ENCODE measurements at places on chromosomes 2 and 18.
A peak's percentile ranks its signal among the peaks of the same experiment; 100 is the strongest.

DNA sequence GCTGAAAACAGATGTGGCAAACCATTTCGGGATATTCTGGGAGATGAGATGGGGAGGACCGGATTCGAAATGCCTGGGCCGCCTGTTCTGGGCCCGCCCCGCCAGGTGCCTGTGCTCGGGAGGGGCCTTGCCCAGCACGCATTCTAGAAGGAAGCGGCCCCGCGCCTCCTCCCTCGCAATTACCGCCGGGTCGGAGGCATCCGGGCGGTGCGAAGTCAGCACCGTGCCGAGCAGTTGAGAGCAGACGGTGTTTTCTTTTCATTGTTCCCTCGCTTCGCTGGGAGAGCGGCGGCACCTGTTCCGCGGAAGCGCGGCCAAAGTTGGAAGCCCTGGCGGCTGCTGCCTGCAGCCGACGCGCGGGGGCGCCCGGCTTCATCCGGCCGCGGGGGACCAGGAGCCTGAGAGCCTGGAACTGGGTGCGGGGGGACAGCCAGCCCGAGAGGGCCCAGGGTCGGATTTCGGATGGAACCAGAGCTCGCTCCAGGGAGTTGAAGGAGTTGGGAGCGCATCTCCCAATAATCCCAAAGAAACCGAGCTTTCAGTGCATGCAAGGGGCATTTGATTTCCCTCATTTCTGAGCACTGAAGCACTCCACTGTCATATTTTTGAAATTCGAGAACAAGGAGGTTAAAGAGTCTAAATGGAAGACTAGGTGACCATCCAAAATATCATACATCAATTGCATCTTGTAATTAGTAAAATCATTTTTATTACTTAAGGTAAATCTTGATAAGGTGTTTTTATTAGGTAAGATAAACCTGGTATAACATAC is 241.8 kb upstream of the RAB12 start:
- peak; percentile 17 for DNase-seq

GRCh38 chr2:47662552-47662951 is 120.4 kb upstream of the MSH6 start:
- no peak for DNase-seq

DNA sequence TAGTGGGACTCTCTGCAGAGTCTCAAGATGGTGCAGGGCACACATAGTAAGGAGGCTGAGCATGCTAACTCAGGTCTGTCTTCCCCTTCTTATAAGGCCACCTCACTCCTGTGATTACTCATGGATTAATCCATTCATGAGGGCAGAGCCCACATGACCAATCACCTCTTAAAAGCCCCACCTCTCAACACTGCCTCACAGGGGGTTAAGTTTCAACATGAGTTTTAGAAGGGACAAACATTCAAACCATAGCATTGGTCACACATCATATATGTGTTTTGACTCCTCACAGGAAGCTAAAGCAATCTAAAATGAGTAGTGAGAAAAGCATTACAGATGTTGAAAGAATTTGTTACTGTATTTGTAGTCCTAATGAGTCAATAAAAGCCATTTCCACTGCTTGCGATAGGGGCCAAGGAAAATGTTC is 57.5 kb downstream of the DTNA start:
- DNase-seq: no peak

- DNase-seq: no peak
Measured at GRCh38 chr2:25499157-25499556, 157.4 kb upstream of the DNMT3A start.

DNA sequence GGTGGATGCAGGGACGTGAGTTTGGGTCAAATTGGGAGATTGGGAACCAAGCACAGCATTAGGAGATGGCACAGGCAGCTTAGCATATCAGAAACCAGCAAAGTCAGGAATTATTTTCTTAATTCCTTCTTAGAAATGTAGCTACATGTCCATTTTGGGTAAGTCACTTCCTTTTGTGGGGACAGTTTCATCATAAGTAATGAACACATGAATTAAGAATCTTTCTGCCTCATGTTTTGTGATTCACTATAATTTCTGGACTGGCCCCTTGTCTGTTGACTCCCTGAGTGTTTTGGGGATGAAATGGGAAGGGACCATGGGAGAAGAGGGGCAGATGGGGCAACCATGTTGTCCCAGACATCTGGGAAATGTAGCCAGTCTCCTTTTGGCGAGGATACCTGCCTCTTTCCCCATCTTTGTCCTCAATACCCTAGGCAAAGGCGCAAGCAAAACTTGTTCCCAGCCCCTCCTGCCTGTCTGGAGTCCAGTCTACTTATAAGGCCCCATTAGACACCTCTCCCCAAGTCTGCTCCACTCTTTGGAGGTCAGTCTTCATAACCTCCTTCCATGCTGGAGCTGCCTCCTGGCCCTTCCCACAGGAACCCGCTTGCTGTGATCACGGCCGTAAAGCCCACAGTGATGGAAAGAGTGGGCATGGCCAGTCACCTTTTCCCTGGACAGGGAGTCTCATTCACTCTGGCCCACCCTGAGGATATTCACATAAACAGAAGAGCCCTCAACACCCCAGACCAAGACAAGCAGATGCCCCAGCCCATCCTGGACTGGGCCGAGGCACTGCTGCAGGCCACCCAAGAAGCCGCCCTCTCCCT is 25.7 kb downstream of the MTHFD2 start:
- DNase-seq: no peak

DNA sequence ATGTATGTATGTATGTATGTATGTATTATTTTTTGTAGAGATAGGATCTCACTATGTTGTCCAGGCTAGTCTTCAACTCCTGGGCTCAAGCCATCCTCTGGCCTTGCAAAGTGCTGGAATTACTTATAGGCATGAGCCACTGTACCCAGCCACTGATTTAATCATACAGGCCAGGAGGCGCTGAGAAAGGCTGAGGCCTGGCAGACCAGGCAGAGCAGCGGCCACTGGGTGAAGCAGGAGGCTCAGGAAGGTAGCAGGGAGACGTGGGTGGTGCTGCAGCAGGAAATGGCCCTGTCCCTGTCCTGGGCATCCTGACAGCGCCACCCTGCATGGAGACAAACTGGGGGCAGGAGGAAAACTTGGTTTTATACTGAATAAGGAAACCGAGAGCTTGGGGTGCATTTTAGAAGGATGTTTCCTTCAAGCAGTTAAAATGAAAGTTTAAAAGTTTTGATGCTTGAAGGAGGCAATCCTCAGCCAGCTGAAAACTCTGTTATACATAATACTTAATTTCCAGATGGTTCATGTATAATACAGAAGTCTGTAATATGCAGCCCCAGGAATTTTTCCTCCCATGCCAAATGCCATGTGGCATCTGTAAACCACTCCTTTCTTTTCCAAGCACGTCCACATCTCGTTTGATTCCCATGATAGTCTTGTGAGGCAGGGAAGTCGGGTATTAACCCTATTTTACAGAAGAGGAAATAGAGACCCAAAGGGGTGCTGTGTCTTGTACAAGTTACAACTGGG is 182.4 kb downstream of the CELF4 start:
- DNase-seq: no peak

DNA sequence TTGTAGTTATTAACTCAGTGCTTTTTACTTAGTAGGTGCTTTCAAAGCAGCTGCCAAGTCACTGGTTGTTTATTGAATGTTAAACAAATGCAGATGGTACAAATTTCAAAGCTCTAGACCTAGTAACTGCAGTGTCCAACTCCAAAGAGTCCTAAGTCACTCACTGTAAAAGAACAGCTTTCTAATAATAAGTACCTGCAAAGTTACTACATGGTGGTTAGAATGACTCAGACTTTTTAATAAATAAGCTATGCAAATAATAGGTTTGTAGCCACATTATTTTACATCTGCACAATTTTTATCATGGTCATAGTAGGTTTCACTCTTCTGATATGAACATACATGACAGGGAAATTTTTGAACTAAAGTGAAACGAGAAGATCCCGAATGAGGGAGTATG is 1620.4 kb upstream of the CELF4 start:
- DNase-seq: no peak

DNA sequence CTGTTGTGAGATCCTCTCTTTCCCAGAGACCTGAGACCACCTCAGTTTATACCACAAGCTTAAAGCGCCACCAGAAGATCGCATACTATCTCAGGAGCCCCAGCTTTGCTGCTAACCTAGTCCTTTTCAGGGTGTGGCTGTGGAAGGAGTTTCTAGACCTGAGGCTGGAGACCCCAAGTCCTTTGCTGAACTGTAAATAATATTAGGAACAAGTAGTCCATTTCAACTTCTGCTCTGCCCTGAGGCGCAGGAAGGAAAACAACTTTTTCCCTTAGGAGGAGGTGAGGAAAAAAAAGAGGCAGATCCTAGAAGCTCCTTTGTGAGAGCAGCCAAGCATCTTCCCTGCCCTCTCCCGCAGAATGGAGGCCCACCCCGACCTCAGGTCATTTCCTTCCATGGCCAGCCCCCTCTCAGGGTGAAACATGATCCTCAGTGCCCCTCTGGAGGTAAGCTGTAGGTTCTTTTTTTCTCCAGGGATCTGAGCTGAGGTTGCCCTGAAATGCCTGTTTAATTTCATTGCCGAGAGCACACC is 122.8 kb upstream of the LGALSL start:
- DNase-seq: no peak

DNA sequence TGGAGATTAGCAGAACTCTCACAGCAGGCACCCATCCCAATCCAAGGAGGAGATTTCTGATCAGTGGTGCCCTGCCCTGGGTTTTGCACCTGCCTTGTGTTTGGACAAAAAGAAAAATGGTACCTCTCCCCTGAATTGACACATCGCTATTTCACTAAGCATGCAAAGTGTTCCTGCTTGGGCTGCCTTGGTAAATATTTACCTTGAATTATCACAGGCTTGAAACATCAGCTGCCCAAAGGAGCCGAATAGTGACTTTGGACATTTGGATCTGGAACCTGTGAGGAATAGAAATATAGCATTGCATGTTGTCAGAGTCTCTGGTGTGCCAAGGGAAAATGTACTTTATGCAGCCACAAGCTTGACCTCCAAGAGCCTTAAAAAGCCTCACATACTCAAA is 926.4 kb upstream of the FANCL start:
- no peak for DNase-seq

DNA sequence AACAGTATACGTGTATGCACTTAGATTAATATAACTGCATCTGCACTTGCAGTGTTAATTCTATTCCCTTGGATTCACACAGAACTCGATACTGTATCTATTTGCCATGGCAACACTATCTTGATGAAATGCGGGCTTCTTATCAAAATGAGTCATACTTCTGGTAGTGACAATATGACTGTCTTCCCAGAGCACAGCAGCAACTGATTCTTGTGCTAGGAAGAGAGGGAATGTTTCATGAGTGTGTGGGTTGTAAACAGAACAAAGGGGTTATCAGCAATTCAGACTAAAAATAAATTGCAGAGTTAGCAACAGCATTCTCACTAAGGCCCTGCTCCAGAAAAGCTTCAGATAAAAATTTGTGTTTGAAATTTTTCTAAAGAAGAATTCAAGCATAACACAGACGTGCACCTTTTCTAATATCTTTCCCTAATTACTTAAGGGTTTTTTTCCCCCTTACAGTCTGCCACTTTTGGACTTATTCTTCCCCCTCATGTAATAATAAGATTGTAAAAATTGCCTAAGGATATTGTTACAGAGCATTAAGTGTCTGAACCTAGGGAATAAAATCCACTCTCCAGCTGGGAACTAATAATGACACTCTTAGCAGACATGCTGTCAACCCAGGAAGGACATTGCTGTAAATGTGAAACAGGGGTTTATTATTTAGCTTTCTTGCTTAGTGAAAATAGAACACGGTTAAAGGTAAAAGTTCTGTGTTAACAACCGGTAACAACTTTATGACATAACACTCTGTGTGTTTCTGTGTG is 99.9 kb upstream of the SLC38A11 start:
- DNase-seq: no peak

DNA sequence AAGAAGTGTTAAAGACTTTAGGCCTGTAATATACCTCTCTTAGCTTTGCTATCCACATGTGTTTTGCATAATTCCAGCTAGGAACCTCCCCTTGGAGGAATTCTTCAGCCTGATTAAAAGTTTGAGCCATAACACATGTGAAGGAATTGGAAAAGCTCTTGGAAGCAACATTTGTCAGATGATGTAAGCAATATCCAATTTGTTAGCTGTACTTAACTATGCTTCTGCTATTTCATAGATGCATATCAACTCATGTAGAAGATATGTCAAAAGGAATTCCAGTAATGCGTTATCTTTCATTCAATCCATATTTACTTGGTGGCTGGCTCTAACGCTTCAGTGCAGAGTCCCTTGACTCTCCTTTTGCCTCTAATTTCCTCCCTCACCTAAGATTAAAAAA is 46.2 kb downstream of the PKP4 start:
- no peak for DNase-seq

- no peak for DNase-seq
Measured at GRCh38 chr18:58046794-58047555, 2.9 kb downstream of the NEDD4L start.

Measured in stimulated activated CD4-positive, alpha-beta T cell treated with anti-CD3 and anti-CD28 coated beads, Interleukin-12 subunit alpha, Interleukin-12 subunit beta, amount 100 ng/mL, for 24 hours (primary cell).